ENCODE measurements at places on chromosomes 1 and 21.

DNA sequence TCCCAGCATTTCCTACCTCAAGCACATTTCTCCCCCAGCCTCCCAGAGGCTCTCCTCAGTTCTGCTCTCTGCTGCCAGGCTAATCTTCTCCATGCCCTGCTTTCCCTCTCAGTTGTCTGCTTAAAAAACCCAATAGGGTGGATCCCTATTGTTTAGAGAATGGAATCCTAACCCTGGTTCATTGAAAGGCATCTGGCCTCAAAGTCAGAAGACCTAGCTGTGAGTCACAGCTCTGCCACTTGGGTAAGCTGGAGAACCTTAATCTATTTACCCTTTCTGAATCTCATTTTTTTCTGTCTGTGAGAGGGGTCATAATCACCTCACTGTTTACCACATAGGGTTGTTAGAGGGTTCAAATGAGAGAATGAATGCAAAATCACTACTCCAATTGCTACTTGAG is 12.5 kb upstream of the MYOC start:
- DNase-seq: no peak

DNA sequence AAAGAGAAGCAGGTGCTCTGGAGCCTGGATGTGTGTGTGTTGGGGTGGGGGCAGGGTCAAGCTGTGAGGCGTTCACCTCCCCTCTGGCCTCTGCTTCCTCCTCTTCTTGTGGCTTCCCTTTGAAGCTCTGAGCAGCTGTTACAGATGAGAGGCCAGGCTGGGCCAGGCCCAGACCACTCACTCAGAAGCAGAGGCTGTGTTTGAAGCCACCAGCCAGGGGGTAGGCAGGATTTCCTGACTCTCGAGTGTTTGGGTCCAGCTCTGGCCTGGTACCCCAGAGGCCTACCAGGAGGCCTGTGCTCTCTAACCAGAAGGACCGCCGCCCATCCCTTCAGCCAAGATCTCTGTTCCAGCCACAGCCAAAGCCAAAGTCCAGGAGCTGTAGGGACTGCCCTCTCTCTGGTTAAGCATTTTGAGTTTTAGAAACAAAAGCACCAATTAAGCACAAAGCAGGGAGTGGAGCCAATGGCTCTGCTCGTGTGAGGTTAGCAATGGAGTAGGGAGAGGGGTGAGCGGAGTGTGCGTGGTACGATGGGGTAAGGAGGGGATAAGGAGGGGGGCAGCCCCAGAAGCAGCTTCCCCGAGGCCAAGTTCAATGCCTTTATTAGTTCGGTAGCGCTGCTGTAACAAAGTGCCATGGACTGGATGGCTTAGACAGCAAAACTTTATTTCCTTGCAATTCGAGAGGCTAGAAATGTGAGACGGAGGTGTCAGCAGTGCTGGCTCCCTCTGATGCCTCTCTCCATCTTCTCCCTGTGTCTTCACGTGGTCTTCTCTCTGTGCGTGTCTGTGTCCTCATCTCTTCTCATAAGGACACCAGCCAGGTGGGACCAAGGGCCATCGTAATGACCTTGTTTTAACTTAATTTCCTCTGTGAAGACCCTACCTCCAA is 20.5 kb downstream of the RCSD1 start:
- DNase-seq: peak; percentile 76

- no peak for DNase-seq
Observed at GRCh38 chr1:170376801-170377385, 155.1 kb upstream of the GORAB start.

GRCh38 chr1:152906023-152906565 is 2.3 kb upstream of the IVL start:
- DNase-seq: no peak

- no peak for DNase-seq
Observed at GRCh38 chr1:11321656-11322491, 48.9 kb downstream of the UBIAD1 start.

DNA sequence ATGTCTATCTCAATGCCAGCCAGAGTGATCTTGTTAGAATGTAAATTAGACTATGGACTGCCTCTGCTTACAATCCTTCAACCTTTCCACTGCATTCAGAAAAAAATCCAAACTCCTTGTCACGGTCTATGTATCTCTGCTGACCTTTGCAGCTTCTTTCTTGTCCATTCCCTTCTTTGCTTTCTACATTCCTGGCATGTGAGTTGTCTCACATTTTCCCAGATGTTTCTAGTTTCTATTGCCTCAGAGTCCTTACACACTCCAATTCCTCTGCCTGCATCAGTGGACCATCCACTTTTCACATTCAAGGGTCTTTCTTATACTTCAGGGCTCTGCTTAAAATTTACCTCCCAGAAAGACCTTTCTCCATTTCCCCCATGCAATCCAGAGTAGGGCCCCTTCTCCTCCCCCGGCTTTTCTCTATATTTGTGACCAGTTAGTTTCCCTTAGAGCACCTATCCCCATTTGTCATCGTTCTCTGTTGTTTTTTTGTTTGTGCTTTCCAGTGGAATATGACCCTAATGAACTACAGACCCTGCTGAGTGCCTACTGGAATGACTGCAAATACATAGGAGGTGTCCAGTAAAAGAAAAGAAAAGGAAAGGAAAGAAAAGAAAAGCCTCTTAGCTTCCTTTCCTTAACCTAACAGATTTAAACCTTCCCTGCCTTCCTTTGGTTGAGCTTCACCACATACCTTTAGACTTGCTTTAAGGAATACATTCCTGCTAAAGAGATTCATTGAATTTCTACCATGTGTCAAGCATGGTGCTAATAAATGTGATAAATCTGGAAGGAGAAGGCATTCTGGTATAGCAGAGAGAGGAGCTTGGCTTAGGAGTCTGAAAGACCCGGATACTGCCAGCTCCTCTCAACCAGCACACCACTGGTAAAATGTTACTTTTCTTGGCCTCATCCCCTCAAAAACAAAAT is 102.0 kb downstream of the DIRAS3 start:
- DNase-seq: no peak

DNA sequence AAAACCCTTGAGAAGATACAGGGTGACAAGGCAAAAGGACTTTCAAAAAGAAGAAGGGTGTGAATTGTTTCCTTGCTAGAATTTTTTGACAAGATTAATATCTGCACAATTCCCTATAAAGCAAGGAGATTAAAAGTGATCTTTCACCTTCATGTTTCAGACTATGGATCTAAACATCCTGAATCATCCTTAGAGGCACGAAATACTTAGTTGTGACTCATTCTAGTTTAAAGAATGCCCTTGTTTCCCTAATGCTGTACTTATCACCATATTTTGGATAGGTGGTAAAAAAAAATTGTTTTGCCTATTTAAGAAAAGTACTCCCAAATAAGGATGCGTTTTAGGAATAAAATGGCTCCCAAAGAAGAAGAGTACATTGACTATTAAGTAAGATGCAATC is 415.1 kb downstream of the LRRIQ3 start:
- DNase-seq: no peak

GRCh38 chr1:88399690-88400089 is 284.4 kb upstream of the PKN2 start:
- no peak for DNase-seq

DNA sequence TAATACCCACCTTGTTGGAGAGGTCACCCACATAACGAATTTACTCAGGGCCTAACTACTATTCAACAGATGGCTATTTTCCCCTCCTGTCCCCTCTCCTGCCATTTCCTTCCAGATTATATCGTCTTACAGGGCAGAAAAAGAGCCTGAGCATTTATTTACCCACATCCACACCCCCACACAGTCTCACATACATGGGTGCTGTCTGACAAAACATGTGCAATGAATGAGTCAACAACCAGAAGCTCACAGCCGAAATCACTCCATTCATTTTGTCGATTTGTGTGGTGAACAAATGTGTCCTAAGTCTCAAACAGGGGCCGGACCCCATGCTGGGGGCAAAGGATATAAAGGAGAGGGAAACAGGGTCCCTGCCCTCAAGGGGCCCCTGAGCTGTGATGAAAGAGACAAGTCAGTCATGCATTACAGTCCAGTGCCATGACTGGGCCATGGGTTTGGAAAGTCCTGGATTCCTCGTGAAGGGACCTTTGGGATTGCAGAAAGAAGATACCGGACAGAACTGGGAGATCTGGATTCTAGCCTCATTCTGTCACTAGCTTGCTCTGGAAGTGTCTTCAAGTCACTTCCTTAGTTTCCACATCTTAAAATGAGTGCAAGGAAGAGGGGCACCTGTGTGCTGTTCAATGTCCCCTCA is 16.4 kb upstream of the ZNF683 start:
- no peak for DNase-seq

- no peak for DNase-seq
Observed at GRCh38 chr21:38134084-38134873, 122.5 kb upstream of the KCNJ15 start.

DNA sequence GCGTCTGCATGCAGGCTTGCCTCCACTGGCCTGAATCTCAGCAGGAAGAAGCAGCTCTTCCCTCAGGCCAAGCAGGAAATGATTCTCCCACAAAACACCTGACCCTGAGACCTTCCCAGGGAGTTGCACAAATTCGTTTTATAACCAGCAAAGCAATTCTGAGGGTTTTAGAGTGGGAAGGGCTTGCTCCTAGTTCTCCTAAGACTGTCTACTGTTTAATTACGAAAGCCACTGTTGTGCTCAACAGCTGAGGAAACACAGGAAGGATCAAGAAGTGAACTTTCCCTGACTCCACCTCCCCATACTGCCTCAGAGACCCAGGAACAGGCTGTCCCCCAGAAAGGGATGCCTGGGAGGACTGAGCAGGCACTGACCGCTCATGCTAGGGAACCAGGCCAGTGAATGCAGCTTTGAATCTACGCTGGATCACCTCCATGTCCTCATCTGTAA is 37.0 kb upstream of the PUM1 start:
- DNase-seq: peak; percentile 51

DNA sequence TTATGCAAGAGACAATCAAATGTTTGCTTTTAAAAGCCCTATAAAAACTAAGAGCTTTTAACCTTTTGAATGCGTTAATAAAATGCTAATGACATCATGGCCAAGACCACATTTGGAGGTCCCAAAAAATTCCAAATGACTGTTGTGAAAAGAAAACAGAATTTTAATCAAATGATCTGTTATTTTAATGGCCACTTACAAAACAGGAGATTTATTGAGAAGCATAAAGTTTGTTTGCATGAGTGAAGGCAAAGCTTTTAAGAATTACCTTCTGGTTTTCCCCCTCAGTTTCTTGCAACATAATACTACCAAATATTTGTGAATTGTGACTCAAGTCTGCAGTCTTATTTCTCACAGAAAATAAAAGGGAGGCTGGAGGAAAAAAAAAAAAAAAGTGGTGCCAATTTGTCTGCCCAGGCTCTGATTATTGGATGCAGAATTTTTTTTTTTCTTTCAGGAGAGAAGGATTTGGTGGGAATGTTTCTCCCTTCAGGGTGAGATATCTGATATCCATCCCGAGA is 60.7 kb downstream of the GORAB start:
- DNase-seq: no peak

GRCh38 chr1:8870103-8870502 is 8.4 kb downstream of the ENO1 start:
- DNase-seq: no peak

GRCh38 chr1:192797891-192798290 is 10.9 kb upstream of the RGS2 start:
- DNase-seq: no peak

DNA sequence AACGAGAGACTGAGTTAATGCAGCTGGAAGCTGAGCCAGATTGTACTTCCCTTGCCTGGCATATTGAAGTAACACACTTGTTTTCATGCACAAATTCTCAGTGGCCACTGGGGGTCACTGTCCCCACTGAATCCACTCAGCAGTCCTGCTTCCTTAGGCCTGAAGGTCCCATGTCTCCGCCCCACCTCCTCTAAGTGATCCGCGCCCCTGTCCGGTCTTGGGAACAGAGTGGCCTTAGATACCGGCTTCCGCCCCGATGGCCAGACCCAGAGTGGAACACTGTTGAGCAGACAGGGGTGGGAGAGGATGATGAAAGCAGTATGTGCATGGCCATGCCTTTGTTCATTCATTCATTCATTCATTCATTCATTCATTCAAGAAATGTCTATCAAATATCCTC is 34.8 kb downstream of the CHAF1B start:
- DNase-seq: peak; percentile 83

- DNase-seq: no peak
Observed at GRCh38 chr1:200374569-200375295, 35.1 kb downstream of the ZNF281 start.

GRCh38 chr1:41240781-41241353 is 1.2 kb downstream of the SCMH1 start:
- DNase-seq: peak; percentile 81

DNA sequence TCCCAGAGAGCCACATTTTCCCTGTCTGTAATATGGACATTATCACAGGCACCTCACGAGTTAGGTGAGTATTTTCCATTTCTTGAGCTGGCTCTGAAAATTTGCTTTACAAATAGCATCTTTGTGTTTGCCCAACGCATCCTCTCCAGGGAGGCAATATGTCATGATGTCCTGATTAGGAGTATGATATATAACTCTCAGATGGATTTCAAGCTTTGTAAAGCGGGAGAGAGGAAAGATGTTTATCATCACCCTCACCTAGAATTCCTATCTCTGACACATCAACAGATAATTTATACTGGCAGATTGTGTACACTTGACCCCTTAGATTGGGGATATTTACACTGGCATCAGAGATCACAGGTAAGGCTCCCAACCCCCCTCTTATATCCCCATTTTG is 730.7 kb upstream of the RGS18 start:
- DNase-seq: no peak

DNA sequence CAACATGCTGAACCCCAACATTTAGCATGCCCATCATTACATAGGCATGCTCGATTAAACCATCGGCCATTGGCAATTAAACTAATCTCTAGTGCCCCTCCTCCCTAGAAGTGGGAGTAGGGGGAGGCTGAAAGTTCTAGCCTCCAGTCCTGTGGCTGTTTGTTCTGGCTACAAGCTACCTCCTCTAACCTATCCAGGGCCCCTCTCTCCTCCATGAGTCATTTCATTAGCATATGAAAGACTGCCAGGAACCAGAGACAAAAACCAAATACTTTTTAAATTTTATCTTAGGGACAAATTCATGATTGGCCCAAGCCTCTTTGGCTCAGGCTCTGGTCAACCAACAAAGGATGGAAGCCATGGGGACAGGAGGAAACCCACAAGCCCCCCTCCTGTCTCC is 231.1 kb downstream of the CACNA1E start:
- no peak for DNase-seq

DNA sequence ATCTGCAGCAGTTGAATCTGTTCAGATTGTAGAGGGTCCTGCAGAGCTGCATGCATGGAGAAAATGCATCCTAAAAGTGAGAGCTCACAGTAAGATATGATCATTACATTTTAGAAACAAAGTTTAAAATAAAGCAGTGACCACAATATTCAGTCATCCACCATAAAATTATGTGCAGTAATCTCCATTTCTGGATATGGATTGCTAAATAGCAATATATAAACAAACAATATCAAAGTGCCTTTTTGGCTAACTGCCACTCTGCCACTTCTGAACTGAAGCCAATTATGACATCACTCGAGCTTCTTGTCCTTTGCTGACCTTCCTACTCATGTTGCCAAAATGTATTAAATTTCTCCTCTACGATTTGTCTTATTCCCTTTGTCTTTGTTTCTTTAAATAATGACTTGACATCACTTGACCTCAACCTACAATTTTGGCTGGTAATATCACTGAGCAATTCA is 262.0 kb upstream of the CXADR start:
- no peak for DNase-seq

- no peak for DNase-seq
Observed at GRCh38 chr1:203481196-203481595, 5.6 kb downstream of the PRELP start.
